ENCODE measurements at places on chromosomes 1 and 21.

DNA sequence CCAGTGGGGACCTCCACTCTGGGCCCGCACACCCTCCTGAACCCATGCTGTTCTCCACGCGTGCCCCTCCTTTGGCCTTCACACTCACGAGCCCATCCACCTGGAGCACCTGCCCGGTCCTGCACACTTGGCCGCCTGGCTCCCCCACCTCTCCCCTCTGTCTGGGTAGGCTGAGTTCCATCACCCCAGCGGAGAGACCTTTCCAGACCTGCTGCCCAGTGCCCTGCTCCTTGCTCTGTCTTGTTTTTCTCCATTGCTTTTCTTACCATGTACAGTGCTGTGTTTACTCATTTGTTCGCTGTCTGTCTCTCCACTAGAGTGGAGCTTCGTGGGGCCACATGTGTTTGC, 351.0 kb upstream of the VAMP3 start:
- no peak for DNase-seq

DNA sequence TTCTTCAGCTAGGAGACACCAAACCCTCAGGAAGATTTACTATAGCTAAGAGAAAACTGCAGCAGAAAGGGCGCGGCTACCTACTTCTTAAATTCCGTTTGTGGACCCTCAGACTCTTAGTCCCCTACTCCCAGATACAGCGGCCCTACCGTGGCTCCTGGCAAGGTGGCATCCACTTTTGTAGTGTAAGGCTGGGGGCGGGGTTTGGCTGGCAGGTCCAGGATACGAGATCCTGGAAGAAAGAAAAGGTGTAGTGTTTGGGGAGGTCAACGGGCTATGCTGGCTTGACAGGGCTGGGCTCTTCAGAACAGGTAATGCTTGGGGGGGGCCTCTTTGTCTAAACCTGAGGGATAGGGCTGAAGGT, 280 bp downstream of the CREB3L4 start:
- DNase-seq, result no peak

GRCh38 chr1:113940365-113941244, 11.5 kb downstream of the HIPK1 start:
- no peak for DNase-seq

GRCh38 chr1:63730211-63730610, 43.6 kb upstream of the ROR1 start:
- no peak for DNase-seq

- DNase-seq, result no peak
Measured at GRCh38 chr1:156226116-156226538, 13.3 kb downstream of the PMF1 start.

- peak; percentile 74 for DNase-seq
Measured at GRCh38 chr1:193183019-193183627, 3.3 kb downstream of the B3GALT2 start.

- no peak for DNase-seq
Measured at GRCh38 chr1:225745273-225745672, 32.4 kb upstream of the SRP9 start.

DNA sequence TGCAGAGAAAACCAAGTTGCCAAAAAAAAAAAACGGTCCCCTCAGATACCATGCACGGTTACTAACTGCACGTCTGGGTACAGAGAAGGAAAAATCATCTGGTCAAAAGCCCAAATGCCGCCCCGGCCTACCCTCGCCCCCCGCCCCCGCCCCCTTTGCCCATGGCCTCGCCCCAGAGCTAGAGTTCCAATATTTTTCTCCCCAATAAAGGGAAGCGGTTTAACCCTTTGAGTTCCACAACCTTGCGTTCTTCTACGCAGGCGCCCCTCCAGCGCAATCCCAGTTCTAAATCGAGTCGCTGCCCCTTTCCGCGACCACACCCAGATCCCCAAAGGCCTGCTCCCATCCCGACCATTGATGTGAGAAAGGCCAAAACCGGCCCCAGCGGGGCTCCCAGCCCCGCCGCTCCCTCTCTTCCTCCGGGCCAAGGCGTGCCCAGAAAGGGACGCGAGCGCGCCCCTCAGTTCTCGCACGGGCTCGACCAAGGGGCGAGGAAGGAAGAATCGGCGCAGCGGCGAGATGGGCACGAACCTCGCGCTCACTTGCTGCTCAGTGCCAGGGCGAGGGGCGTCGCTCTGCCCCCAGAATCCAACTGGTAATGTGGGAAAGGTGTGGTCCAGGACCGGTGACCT, 797 bp downstream of the WDR47 start:
- peak; percentile 34 for DNase-seq

- DNase-seq, result peak; percentile 67
Measured at GRCh38 chr1:36175137-36176095, 19.5 kb downstream of the MAP7D1 start.

DNA sequence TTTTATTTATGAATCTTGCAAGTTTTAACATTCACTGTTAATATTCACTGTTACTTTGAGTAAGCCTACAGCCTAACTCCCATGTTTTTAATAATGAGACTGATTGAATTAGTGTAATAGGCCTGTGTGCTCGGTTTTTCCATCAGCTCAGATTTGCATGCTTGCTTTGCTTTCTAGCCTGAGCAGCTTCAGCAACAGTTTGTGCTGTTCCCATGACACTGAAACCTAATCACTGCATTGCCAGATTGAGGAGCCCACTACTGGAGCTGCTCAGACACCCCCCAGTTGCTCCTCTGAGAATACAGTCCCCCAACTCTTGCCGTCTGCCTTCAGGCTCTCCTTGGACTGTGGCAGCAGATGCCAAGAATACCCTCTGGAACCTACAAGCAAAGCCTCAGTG, 695.4 kb downstream of the BRINP3 start:
- DNase-seq, result no peak

GRCh38 chr1:189751311-189751710, 726.4 kb downstream of the BRINP3 start:
- no peak for DNase-seq

All from astrocyte of the spinal cord (primary cell).